ENCODE measurements at places on chromosomes 2 and 18. TPM values are rescaled to one million over a fixed set of nuclear protein-coding genes. Genes with fewer than 3 reads are reported as not detected.

The IL18R1 gene
- total RNA-seq, result 1.1 TPM

- peak; percentile 18 for ATAC-seq
Measured at GRCh38 chr18:48161911-48162698, 231.6 kb upstream of the SMAD2 start.

The PDCD1 gene
- 0.20 TPM for total RNA-seq

- ATAC-seq, result no peak
Measured at GRCh38 chr2:58585233-58585632, 344.1 kb upstream of the FANCL start.

- no peak for ATAC-seq
Measured at GRCh38 chr2:28755421-28755820, 3.8 kb downstream of the PPP1CB start.

- no peak for ATAC-seq
Measured at GRCh38 chr2:212197776-212198175, 340.8 kb downstream of the ERBB4 start.

The MROH2A gene
- total RNA-seq, result 0.52 TPM

DNA sequence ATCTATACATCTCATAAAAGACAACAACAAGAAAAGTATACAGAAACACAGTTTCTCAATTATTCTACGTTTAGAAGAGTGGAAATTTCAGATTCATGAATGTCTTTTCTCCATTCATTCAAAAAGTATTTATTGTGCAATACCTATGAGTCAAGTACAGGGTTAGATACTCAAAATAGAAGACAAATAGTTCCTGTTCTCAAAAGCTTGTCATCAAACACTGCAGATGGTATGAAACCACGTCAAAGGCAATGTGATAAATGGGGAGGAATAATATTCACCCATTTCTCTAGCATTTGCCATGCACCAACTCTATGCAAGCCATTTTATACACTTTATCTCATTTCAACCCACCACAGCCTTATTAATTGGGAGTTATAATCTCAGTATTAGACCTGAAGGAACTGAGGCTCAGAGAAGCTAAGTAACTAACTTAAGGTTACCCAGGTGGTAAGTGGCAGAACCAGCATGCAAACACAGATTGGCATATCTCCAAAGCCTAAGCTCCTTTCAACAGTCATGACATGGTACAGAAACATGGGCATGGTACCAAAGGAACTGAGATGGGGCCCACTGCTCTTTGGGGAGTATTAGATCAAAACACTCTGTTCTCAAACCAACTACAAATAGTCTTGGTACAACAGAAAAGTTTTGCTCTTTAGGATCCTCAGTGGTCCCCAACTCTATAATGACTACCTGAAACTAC, 67.2 kb upstream of the NPAS2 start:
- ATAC-seq, result peak; percentile 86

The SCG2 gene
- 0.12 TPM for total RNA-seq

The GNAL gene
- 8.8 TPM for total RNA-seq

The NT5DC4 gene
- not detected for total RNA-seq

GRCh38 chr2:43854671-43855070, 15.9 kb downstream of the ABCG8 start:
- ATAC-seq, result no peak

DNA sequence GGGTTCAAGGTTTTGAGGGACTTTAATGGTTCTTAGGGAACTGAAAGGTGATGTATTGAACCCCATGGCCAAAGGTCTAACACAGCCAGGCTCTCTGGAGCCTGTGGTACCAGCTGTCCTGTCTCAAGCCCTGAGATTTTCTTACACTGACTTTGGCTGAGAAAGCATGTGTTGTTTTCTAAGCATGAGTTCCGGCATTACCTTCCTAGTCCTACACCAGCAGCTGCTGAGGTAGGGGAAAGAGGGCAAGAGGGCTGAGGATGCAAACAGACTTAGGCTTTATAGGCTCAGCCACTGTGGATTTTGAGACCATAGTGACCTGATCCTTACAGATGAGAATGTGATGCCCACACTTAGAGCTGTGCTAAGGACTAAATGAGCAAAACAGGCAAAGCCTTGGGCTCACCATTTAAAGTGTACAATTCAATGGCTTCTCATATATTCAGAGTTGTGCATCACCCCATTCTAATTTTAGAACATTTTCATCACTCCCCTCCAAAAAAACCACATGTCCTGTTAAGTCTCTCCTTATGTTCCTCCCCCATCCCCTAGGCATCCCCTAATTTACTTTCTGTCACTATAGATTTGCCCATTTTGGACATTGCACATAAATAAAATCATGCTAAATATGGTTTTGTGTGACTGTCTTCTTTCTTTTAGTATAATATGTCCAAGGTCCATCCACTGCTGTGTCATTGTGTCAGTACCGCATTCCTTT, 99.7 kb upstream of the OTOS start:
- ATAC-seq, result no peak

DNA sequence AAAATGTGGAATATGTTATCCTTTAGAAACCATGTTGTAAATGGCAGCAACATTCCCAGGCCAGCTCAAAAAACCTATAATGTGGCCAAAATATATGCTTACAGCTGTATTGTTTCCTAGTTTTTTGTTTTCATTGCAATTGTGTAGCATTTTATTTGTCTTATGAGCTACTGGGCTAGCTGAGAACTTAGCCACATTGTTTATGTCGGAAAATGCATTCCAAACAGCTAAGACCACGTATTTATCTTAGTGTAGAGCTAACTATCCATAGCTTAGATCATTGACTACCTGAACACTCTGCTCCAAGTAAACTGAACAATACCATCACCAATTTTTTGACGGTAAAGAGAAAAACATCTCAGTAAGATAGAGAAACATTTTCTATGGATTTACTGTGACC, 38.4 kb downstream of the METAP1D start:
- no peak for ATAC-seq

The OXER1 gene
- total RNA-seq, result 0.40 TPM

DNA sequence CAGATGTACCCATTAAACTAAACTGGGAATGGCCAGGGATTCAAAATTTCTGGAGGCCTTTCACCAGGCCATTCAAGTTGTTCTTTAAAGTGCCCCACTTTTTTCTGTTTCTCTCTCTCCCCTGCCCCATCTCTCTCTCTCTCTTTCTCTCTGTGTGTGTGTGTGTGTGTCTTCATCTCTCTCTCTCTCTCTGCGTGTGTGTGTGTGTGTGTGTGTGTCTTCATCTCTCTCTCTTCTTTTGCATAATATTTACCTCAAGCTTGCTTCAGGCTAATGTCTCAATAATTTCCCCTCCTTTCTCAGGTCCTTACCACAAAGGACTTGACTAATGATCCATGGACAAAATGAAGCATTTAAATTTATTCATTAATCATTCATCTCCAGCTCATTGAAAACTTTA, 164.2 kb upstream of the KLHL14 start:
- ATAC-seq, result no peak

The POTEC gene
- not detected for total RNA-seq

- no peak for ATAC-seq
Measured at GRCh38 chr2:152425765-152426727, 91.1 kb downstream of the FMNL2 start.

The ASAP2 gene
- 6.4 TPM for total RNA-seq

DNA sequence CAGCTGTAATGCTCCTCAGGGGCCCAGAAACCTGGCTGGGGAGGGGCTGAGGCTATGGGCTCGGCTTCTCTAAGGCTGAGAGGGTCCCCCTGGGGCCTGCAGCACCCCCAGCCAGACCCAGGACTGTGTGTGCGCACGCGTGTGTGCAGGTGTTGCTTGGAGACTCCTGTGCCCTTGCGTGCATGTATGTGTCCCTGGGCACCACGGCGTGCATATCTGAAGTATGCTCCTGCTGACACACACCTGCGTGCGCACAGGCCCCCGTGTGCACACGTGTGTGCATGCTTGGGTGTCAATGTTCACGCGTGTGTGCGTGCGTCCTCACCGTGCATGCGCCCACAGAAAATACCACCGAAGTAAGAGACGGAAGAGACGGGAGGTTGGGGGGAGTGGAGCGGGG, 14.9 kb upstream of the ECEL1 start:
- ATAC-seq, result peak; percentile 9

GRCh38 chr2:66217039-66217585, 217.8 kb upstream of the MEIS1 start:
- no peak for ATAC-seq

- no peak for ATAC-seq
Measured at GRCh38 chr18:35024965-35025364, 16.2 kb upstream of the MAPRE2 start.

The NT5C1B gene
- total RNA-seq, result not detected

DNA sequence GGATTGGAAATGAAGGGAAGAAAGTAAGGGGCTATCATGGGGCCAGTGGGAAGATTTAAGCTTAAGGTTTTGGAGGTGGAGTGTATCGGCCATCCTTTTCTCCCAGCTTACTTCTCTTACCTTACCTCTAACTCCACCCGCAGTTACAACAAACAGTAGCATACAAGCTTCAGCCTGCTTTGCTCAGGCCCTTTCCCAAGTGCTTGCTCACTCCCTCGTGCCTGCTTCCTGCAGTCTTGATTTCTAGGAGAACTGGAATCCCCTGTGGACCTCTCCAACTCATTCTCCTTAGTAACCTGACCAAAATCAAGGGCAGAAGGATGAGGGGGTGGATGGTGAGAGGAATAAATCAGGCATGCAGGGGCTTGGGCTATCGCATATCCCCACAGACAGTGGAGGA, 5.8 kb upstream of the LYG2 start:
- peak; percentile 64 for ATAC-seq

DNA sequence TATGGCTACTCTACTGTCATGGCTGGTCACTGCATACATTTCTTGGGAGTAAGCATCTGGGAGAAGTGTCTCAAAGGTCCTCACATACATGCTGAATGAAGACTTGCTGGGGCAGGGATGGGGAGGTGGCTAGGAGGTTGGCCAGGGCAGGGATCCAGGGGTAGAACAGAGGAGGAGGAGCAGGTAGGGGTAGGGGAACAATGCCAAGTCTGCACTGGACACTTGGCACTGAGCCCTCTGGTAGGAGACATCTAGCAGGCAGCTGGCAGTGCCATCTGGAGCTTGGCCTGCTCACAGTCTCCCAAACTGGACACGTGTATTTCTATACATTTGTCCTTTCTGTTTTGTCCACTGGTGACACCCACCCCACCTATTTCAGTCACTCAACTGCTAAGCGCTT, 62.7 kb upstream of the REV1 start:
- no peak for ATAC-seq

The MXD1 gene
- total RNA-seq, result 155 TPM

- no peak for ATAC-seq
Measured at GRCh38 chr2:98716786-98717185, 14.1 kb downstream of the MGAT4A start.

DNA sequence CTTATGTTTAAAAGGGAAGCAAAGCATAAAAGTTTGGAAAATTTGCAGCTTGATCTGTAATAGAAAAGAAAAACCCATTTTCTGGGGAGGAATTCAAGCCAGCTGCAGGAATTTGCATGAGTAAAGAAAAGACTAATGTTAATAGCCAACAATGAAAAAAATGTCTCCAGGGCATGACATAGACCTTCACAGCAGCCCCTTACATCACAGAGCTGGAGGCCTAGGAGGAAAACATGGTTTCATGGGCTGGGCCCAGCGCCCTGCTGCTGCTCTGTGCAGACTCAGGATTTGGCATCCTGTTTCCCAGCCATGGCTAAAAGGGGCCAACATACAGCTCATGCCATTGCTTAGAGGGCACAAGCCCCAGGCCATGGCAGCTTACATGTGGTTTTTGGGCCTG, 411.6 kb upstream of the MC4R start:
- ATAC-seq, result no peak

The NXPH2 gene
- not detected for total RNA-seq

- no peak for ATAC-seq
Measured at GRCh38 chr2:69785358-69785757, 43.4 kb downstream of the ANXA4 start.

DNA sequence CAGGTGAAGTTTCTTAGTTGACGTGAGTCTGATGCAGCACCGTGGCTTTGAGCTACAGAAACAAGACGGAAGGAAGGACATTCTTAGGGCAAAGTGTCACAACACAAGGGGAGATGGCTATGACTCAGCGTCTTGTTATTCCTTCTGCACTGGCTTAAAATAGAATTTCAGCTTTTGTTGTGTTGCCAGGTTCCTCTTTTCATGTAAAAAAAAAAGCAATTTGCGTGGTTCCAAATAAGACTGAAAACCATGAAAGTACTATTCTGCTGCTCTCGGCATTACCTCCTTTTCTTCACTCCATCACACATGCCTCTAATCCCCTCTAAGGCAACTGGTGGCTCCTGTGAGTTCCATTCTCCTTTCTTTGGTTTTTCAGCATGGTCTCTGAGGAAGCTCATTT, 150.1 kb downstream of the ANTXR1 start:
- ATAC-seq, result peak; percentile 54

The ABCG8 gene
- not detected for total RNA-seq

DNA sequence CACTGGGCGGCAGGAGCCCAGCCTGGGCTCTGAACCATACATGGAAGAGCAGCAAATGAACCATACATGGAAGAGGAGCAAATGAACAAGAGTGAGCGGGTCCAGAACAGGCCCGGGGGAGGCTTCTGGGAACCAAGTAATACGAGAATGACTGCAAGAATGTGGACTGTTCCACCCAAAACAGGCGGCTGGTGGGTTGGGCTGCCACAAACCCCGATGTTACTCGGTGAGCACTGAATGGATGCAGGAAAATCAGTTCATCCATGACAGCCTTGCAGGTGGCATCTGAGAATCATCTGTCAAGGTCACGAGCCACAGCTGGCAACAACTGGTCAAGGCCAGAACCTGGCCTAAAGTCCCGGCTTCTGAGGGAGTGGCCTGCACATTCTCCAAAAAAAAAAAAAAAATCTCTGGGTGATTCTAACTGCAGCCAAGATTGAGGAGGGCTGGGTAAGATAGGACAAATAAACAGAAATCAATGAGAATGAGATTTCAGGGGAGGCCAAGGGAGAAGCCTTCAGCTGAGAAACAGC, 106.1 kb downstream of the ZNF516 start:
- ATAC-seq, result no peak

The TCF23 gene
- total RNA-seq, result not detected

GRCh38 chr2:219082332-219082958, 21.7 kb upstream of the IHH start:
- no peak for ATAC-seq

- peak; percentile 53 for ATAC-seq
Measured at GRCh38 chr2:32742376-32742775, 114.5 kb downstream of the TTC27 start.

- no peak for ATAC-seq
Measured at GRCh38 chr2:217981971-217982370, 20.8 kb downstream of the TNS1 start.

Measured in esophagus mucosa (tissue), 1 donor.